Myocyte (in vitro differentiated cells): ENCODE measurements at places on chromosomes 2 and 18. TPM values are rescaled to one million over a fixed set of nuclear protein-coding genes. Genes with fewer than 3 reads are reported as not detected.
A peak's percentile ranks its signal among the peaks of the same experiment; 100 is the strongest.

GRCh38 chr2:218964041-218964771, 4.7 kb downstream of the CDK5R2 start:
- peak; percentile 86 for DNase-seq

DNA sequence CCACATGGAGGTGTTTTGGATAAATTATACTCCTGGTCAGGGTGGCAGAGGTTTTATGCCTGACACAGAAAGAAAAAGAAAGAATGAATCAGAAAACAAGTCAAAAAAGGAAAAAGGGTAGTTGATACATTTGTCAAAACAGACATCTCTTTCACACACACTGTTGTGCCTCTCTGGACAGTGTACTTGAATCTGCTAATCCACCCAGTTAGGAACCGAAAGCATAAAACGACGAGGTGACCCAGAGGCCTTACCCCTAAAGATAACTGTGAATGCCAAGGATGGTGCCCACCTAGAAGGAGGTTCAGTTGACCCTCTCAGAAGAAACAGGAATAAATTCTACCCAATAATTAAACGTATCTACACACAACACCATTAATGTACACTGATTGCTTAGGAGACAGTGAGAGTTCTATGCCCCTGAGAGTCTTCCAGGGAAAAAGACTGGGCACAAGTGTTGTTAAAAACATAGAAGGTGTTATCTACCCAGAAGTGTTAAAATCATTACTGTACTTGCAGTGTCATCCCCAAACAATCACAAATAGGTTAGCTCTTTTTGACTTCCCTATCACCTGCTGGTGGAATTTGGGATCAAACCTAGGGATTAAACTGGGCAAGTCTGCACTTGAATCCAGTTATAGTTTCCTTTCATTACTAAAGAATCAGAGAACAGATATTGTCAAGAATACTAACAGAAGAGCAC, 123.2 kb upstream of the DNAJC10 start:
- peak; percentile 9 for DNase-seq

NAT8 gene
- not detected in 2 replicates for total RNA-seq

COPS7B gene
- 21.4 and 26.5 TPM in 2 replicates for total RNA-seq

GRCh38 chr2:33530690-33531548, 54.5 kb downstream of the RASGRP3 start:
- no peak for DNase-seq

PAIP2B gene
- 0.78 and 0.83 TPM in 2 replicates for total RNA-seq

DNA sequence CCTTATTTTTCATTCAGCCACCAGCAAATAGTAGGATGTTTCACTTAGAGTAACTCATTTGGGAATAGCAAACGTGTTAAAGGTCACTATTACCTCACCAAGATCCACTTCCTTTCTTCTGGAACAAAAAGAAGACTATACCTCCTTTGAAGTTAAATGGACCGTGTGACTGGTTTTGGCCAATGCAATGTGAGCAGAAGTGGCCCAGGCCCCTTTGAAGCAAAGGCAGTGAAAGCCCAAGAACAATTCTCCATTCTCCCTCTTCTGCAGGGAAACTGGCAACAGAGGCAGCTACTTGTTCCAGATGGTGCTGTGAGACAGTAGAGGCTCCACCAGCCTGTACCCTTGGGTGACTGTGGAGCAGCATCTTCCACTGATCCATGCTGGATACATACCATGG, 11.3 kb upstream of the MALL start:
- DNase-seq: no peak

DNA sequence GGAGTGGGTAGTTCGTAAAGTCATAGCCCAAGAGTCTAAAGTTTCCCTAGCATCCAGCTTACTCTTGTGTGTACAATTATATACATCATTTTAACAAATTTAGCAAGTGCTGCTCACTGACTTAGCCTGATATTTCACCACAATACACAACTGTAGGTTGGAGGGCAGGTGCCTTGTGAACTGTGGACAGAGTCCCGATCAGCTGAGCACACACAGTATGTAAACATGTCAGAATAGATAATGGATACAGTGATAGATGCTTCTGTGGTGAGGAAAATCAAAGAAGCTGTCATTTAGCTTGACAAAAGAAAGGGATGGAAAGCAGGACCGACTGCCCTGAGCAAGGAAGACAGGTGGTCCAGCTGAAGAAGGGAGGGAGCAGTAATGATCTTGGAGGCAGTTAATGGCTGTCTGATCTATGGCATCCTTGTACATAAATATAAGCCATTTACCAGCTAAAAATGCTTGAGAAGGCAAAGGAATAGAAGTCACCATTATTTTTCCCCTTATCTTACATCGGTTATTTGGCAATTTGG, 372.8 kb upstream of the UBE2E3 start:
- DNase-seq: no peak

DNA sequence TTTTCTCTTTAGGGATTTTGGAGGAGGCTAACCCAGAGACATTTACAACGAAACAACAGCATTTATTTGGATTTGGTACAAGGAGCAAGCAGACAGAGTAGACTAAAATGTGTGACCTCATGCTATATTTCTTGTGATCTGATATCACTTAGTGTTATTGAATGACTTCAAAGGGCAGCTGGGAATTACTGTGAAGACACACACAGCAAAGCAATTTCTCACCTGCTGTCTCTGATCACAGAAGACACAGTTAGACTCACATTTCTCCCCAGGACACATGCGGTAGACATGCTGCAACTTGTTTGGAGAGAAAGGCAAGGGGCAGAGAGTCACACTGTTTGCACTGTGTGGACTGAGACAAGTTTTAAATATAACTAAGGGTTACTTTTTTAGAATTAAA, 67.5 kb downstream of the LTBP1 start:
- DNase-seq: peak; percentile 77

GLI2 gene
- total RNA-seq: 0.68 and 0.86 TPM in 2 replicates

GRCh38 chr2:179449010-179449409, 184.4 kb upstream of the SESTD1 start:
- no peak for DNase-seq

DNA sequence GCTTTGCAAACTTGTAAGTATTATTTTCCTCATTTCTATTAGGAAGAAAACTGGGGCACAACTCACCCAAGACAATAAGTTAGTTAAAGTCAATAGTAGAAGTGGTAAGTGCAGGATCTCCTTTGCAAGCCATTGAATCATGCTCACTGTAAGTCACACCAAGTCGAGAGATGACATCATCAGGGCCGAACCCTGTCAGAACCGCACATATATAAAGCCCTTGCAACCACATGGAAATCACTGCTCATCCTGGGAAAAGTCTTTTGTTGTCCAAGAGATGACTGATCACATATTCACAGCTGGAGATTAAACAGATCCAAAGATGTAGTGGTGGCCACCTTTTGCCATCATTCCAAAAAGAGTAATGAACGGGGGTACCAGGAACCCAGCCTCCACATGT, 484.8 kb upstream of the ID2 start:
- DNase-seq: peak; percentile 45

GRCh38 chr2:171057575-171057974, 103.1 kb downstream of the TLK1 start:
- no peak for DNase-seq

- no peak for DNase-seq
These were observed 60.2 kb downstream of the RND3 start for GRCh38 chr2:150427298-150427697.

GRCh38 chr2:118251427-118251826, 163.2 kb downstream of the INSIG2 start:
- DNase-seq: peak; percentile 8

DNA sequence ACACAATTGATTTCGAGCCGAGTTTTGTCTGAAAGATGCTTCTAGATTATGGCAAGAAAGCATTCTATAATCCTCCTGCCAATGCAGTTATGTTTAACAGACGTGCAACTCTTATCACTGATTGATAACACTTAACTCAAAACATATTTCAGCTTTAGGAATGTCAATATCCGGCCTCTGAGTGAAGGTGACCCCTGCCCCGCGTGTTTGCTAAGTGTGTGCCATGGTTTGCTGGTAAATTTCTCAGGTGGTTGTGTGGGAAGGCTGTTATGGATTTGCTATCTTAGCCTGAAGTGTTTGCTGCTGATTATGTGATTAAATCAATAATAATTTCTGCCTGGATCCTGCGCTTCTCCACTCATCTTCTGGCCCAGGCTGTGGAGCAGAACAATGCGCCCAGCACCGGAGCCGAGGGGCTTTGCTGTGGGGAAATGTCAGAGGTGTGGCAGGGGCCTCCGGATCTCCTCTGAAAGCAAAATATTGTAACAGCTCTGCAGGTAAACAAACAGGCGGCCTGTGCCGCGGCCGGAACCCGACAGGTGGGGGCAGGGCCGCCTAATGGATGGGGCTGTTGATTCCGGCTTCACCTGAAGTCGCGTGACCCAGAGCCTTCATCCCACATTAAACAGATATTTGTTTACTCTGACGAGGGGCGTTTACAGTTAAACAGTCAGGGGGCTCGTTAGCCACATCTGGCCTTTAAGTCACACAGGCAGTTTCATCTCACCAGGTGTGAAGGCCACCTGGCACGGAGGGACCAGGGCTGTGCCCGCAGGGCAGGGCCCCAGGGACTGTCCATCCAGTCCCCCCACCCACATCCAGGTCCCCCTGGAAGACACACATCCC, 210.7 kb upstream of the SALL3 start:
- no peak for DNase-seq

- DNase-seq: peak; percentile 52
These were observed 115.9 kb downstream of the ZFP36L2 start for GRCh38 chr2:43110442-43110871.

CAPN14 gene
- 0.05 TPM in 1 of 2 replicates, not detected in the other for total RNA-seq

GRCh38 chr18:45562567-45563479, 52.5 kb upstream of the SLC14A2 start:
- DNase-seq: no peak

GRCh38 chr18:49319590-49319989, 140.9 kb downstream of the DYM start:
- DNase-seq: peak; percentile 13

SLC14A1 gene
- total RNA-seq: not detected in 2 replicates

DNA sequence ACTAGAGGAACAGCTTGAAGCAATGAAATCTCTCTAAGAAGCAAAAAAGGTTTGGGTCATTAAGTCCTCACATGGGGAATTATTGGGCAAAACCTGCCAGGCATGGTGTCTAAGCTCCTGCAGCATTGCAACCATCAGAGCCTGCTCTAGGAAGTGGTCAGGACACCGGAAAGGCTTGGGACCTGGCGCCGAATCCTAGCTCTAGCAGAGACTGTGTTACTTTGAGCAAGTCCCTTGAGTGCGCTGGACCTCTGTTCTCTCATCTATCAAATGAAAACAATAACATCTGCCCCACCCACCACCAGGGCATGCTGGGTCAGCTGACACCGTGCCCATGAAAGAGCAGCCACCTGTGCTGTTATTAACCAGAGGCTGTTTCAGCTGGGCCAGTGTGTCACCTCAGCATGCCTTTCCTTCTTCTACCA, 6.3 kb downstream of the TMEM127 start:
- DNase-seq: peak; percentile 87

PDK1 gene
- 10.1 and 13.2 TPM in 2 replicates for total RNA-seq
